Spinal cord (tissue), 10 donors: ENCODE measurements at places on chromosomes 12 and 14. TPM values are rescaled to one million over a fixed set of nuclear protein-coding genes. Genes with fewer than 3 reads are reported as not detected.

GRCh38 chr12:100666588-100666987, 93.1 kb downstream of the GAS2L3 start:
- no peak for DNase-seq

DNA sequence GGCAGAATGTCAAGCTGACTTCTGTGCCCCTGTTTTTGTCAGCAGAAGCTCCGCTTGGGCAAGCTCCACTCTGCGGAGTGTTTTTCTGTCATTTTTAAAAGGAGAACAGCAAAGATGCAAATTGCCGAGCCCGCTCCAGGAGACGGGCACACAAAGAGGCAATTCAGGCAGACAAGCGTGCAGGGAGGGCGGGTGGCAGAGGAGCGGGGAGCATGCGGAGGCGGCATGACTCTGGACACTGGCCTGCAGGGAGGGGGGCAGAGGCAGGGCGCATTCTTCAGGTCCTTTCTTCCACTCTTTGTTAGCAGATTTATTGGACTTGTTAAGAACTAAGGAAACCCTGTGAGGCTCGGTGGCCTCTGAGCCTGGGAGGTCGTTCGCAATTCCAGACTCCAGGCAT, 187.3 kb upstream of the RMST start:
- DNase-seq, result no peak

DNA sequence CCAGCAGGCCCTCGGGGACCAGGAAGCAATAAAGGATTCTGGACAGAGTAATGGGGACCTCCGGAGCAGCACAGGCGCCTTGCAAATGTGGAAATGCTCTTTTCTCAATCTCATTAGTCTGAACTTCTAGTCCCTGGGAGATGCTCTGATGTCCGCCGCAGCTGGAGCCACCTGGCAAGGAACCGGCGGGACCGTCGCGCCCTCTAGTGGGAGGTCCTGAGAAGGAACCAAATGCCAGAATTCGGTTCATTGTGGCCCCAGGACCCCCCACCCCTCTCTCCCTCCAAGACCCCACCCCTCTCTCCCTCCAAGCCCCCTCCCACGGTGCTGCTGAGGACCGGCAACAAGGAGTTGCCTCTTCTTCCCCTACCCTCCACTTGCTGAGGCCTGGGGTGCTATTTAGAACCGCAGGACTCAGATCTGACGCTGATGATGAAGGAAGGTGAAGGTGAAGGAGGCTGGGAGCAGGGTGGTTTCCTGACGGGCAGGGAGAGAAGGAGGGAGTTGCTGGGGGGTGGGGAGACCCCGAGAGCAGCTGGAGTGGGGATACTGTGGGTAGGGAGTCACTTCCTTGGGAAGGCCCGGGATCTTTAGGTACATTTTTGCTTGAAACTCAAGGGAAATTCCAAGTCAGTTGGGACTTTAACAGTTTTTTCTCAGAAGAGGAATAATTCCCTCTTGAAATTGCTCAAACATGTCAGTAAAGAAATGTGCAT, 42.5 kb downstream of the SMIM41 start:
- no peak for DNase-seq

DNA sequence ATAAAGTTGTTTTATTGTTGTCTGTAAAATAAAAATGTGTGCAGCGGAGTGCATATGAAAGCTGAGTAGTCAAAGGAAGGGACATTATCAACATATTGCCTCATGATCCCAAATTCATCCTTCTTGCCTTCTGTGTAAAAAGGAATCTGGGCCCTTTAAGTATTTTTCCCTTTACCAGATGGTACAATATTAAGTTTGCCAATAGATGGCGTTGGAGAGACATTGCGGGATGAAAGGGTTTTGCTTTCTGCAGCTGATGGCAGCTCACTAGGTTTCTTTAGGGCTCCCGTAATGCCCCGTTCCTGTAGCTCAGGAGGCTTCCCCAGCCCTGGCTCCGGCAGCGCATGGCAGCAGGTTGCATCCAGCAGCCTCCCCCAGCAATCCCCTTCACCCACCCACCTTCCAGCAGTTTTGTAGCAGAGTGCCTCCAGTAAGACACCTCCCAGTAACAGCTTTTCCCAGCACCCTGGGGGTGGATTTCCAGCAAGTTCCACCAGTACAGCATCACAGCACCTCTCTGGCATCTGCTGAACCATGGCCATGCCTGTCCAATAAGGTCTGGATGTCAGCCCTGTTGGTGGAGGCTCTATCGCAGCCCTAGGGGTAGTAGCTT, 354.4 kb downstream of the MED13L start:
- DNase-seq, result no peak

Gene STAC3
- total RNA-seq, result 2.1 TPM

Gene TWF1
- 137 TPM for total RNA-seq
